ENCODE measurements at places on chromosomes 13 and 19.

GRCh38 chr13:86355301-86355700, 556.1 kb upstream of the SLITRK6 start:
- no peak for DNase-seq

- DNase-seq = no peak
Measured at GRCh38 chr13:98890925-98891324, 86.9 kb downstream of the DOCK9 start.

- peak; percentile 95 for DNase-seq
Measured at GRCh38 chr19:48674921-48675824, 2.4 kb upstream of the NTN5 start.

DNA sequence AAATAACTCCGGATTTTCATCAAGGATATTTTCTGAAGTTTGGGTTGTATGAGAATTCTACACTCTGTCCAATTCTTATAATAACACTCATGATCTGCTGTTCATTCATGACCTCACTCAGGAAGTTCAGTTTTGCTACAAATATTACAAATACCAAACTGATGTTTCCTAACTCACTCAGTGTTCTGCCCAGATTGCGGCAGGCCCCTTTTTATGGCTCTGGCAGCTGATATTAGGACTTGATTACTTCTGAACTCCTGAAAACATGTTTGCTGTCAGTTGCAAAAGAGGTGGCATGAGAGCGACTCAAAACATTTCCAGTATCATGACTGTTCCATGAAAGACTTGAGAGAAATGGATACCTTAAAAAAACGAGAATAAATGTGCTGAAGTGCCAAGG, 188.0 kb downstream of the RGCC start:
- DNase-seq = peak; percentile 58

- DNase-seq = peak; percentile 96
Measured at GRCh38 chr19:35006342-35006998, 6.3 kb downstream of the GRAMD1A start.

GRCh38 chr19:32287086-32287485, 58.3 kb upstream of the ZNF507 start:
- DNase-seq = no peak

GRCh38 chr13:43100667-43101066, 77.3 kb downstream of the DNAJC15 start:
- no peak for DNase-seq

- DNase-seq = no peak
Measured at GRCh38 chr13:49108196-49108595, 111.9 kb upstream of the MLNR start.

- DNase-seq = no peak
Measured at GRCh38 chr13:95020298-95020987, 280.8 kb downstream of the ABCC4 start.

- DNase-seq = no peak
Measured at GRCh38 chr19:43308244-43308815, 39.0 kb upstream of the PSG9 start.

- DNase-seq = peak; percentile 38
Measured at GRCh38 chr19:799076-799881, 2.0 kb downstream of the PTBP1 start.

DNA sequence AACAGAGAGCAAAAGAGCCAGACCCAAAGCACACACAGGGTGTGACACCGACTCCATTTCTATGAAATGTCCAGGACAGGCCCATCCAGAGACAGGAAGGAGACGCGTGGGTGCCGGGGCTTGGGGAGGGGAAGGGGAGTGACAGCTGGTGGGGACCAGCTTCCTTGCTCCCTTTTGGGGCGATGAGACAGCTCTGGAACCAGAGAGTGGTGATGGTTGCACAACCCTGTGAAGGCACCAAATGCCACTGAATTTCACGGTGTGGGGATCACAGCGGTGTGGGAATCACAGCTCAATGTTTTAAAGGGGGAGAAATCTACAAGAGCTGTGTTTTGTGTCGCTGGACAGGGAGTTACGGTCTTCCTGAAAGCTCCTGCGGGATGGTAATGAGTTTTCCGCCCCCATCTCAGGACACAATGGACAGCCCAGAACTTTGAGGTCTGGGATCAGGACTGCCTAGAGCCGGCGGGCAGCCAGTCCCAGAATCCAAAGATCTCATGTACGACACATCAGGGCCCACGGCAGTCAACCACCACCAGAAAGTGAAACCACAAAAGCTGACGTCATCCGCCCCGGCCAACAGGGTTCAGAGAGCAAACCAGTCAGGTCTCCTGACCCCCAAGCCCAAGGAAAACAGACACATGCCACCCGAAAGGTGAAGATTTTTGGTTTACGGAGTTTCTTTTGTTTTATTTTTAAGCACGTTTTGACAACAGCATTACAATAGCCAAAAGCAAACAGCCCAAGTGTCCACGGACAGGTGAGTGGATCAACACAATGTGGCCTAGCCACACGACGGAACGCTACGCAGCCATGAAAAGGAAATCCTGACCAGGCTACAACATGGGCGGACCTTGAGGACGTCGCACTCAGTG, 7.3 kb downstream of the SGTA start:
- no peak for DNase-seq

GRCh38 chr13:37263871-37264270, 158.4 kb upstream of the CSNK1A1L start:
- DNase-seq = no peak

DNA sequence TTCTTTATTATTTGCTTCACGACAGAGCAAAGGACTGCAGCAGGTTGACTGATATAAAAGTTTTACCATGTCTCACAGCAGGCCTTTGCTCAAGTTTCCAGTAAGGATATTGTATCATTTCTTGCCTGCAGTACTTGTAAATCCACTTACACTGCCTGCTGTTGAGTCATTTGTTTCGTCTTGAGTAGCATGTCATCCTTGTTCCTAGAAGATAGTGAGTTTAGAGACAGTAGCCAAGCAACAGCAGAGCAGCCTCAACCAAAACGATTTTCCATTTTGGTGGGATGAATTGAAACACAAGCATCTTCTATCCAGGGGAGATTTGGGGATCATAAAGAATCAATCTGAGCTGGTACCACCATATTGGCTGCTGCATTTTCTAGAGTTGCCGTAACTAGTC, 24.0 kb upstream of the ALOX5AP start:
- no peak for DNase-seq

DNA sequence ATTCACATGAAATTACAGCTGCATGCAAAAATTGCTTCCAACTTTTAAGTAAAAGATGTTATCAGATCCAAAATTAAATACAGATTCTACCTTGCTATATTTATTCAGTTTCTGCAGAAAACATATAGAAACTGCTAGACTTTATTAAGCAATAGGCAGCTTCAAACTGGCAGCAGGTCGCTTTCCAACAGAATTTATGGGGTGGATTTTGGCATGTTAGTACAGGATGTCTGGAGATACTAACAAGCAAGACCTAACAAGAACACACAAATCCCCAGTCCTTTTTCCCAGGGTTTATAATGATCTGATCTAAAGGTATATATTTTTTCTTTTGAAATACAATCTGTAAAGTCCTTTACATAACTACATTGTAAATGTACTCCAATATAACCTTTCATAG, 27.5 kb downstream of the TBC1D4 start:
- DNase-seq = no peak

DNA sequence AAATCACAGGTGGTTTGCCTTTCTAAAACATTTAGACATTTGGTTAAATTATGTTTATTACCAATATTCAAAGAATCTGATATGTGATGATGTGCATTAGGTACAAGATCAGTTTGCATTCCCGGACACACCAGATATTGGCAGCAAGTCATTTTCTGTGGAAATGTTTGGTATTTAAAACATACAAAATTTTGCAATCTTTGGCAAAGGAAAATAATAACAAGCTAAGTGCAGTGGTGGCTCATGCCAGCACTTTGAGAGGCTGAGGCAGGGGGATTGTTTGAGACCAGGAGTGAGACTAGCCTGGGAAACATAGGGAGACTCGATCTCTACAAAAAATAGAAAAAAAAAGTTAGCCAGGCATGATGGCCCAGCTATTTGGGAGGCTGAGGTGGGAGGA, 29.1 kb upstream of the TSC22D1 start:
- DNase-seq = no peak

DNA sequence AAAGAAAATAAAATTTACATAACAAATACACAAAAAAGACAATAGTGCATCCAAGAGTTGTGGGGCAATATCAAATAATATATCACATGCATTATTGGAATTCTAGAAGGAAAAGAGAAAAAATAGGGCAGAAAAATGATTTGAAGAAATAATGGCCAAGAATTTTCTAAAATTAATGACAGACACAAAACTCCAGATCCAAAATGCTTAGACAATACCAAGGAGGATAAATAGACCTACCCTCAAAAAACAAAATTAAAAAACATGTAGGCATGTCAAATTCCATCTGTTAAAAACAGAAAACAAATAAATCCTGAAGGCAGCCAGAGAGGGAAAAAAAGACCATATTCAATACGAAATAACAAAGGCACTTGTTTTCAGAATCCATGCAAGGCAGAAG, 191.5 kb upstream of the ZNF536 start:
- DNase-seq = no peak

GRCh38 chr13:40383885-40384284, 282.6 kb downstream of the FOXO1 start:
- no peak for DNase-seq

DNA sequence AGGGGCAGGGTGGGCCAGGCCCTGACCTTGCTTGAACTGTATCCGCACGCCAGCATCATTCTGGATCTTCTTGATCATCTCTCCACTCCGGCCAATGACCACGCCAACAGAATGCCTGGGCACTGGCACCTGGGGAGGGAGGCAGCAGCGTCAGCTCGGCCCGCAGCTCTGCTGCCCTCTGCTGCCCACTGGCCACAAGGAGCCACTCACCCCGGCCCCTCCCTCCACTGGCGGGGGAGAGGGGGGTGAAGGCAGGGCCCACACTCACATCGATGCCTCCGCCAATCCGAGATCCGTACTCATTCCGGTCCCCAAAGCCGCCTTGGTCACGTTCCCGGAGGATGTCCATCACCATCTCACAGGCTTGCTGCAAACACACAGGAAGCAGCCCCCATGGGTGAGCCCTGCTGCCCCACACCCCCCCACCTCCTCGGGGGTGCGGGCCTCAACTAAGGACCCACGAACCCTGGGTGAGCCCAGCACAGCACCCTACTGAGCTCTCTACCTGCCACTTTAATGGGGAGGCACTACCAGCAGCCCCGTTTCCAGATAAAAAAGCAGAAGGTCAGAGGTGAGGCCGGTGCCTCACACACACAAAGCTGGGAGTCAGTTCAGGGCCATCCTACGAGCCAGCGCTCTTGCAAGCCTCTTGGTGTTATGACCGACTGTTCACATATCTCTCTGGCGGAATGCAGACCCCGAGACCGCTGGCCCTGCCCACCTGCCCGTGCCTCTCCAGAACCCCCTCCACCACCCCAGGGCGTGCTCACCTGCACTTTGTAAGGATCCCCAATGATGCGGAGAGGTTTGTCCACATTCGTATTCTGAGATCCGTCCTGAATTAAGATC, 6.7 kb downstream of the KHSRP start:
- DNase-seq = peak; percentile 9

GRCh38 chr19:40663695-40664692, 26.5 kb downstream of the NUMBL start:
- DNase-seq = no peak

- DNase-seq = no peak
Measured at GRCh38 chr13:24564881-24565280, 52.3 kb upstream of the PARP4 start.
